ENCODE measurements at places on chromosomes 1 and 21. TPM values are rescaled to one million over a fixed set of nuclear protein-coding genes. Genes with fewer than 3 reads are reported as not detected.
A peak's percentile ranks its signal among the peaks of the same experiment; 100 is the strongest.

DNA sequence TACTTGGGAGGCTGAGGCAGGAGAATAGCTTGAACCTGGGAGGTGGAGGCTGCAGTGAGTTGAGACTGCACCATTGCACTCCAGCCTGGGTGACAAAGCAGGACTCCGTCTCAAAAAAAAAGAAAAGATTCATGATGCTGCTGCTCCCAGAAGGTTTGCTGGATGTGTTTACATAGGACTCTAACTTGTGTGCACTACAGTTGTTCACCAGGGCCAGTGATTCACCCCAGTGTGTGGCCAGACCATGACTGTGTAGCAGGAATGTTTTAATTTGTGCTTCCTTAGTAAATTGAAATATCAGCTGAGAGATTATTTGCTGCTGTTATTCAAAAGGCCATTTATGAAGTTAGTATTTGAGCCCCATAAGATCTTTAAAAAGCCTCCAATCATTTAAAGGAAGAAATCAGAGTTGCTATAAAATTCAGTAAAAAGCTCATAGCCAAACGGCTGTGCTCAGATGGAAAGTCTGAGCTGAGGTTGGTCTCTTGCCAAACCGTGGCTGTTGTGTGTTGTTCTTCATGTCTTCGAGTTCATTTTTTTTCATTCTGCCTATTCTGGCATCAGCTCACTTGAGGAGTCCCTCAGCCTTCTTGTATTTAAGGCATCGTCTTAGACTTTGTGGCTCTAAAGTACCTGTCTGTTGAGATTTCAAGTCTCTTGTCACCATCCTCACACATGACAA, 18.1 kb upstream of the PGD start:
- DNase-seq: peak; percentile 88

GRCh38 chr1:7334475-7335035, 436.5 kb upstream of the VAMP3 start:
- peak; percentile 76 for DNase-seq

DNA sequence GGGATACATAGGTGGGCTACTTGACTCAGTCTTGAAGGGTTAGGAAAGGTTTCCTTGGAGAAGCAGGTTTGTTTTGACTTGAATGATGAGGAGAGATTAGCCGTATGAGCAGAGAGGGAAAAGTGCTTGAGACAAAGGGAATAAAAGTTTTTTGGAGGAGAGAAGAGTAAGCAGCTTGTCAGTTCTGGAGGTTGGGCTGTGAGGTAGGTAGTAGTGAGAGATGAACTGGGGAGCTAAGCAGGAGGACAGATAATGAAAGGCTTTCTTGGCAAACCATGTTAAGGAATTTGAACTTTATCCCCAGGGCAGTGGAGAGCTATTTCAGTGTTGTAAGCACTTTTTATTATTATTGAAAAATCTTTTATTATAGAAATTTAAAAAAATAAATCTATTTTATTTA, 3.6 kb downstream of the OSBPL9 start:
- no peak for DNase-seq

DNA sequence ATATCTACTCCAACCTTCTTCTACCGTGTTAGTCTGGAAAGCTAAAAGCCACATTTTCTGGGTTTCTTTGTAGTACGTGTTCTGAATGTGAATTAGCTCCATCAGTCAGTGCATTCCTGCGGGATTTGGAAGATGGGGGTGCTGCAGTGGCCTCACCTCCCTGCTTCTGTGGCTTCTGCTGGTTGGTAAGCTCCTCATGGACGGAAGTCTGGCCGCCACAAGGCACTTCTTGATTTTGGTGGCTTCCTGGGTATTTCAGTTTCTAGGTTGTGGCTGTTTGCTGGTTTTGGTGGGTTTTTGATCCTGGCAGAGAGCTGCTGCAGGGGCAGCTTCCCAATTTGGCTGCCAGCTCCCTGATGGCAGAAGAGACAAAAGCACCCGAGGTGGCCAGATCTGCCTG, 20.9 kb upstream of the TACSTD2 start:
- peak; percentile 61 for DNase-seq

DNA sequence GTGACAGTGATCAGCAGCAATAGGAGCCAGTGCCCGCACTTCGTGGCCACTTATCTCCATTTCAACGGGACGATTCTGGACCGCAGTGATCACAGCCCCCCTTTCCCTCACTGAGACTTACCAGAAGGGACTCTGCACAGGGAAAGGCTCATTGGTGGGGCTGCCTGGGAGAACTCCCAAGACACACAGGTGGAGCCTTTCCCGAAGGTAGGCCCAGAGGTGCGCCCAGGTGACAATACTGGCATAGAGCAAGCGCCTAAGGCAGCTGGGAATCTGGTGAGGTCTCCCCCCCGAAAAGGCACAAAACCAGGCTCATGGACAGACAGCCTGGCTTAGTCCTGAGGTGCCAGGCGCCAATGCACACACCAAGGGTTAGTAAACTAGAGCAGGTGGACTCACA, 318.9 kb downstream of the AJAP1 start:
- DNase-seq: no peak

GRCh38 chr1:154614901-154615300, 6.9 kb upstream of the ADAR start:
- DNase-seq: no peak

DNA sequence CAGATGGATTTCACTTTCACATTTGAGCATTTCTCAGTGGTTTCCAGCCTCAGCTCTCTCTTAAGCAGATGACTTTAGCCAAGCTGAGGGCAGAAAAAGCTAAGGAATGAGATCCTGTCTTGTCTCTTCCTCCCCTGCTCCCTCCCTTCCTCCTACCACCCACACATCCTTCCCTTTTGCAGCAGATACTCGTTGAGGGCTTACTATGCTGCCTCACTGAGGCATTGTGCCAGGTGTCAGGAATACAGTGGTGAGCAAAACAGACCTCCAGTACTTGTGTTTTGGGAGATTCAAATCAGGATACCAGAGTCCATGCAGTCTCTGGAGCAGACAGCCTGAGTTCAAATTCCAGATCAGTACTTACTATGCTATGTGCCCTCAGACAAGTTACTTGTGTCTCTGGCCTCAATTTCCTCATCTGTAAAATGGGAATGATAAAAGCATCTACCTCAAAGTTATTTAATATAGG, 43.2 kb downstream of the KIF26B start:
- peak; percentile 14 for DNase-seq

DNA sequence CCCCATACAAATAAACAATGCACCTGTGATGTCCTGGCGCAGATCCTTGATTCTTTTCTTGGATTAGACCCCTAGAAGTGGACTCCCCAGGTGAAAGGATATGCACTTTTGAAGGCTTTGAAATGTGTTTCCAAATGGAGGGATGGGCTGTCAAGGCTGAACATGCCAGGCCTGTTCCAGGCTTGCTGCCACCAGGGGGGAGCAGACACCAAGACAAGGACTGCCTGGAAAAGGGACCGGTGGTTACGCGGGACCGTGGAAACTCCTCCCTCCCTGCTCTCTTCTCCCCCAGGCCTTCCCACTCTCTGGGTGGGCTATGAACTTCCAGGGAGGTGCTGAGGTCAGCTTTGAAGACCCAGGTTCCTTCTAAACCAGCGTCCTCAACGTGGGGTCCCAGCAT, 12.7 kb downstream of the C1QB start:
- DNase-seq: peak; percentile 36

- DNase-seq: no peak
These were observed 121.6 kb downstream of the RGS7 start for GRCh38 chr1:241235256-241235897.

GRCh38 chr1:222028116-222028515, 286.2 kb upstream of the DUSP10 start:
- DNase-seq: no peak

DNA sequence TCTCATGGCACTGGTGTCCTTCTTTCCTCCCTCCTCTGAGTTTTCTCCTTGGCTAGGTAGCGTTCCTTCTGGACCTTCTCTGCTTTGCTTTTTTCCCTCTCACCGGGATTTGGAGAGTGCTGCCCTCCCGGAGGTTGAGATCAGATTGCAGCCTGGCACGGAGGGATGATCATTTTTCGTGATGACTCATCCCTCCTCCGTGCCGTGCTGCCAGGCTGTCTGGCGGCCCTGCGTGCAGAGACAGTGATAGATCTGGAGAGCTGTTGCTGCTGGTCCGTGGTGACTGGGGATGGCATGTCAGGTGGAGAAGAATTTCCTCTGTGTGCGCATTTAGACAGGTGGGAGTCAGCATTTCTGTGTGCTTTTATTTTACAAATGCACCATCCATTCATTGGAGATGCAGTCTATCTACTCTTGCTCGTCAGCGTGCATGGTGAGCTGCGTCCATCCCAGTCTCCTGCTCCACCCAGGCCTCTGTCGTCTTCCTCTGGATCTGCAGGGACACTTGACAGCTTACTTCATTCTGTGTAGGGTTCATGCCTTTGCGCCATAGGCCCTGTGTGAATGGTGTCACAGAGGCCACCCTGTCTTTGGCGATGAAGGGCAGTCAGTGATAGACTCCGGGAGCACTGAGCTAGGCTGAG, 104.4 kb downstream of the PCBP3 start:
- peak; percentile 50 for DNase-seq

GRCh38 chr1:84382127-84382526, 16.2 kb upstream of the DNASE2B start:
- DNase-seq: no peak

GRCh38 chr1:246122071-246122470, 385.0 kb downstream of the SMYD3 start:
- no peak for DNase-seq

DNA sequence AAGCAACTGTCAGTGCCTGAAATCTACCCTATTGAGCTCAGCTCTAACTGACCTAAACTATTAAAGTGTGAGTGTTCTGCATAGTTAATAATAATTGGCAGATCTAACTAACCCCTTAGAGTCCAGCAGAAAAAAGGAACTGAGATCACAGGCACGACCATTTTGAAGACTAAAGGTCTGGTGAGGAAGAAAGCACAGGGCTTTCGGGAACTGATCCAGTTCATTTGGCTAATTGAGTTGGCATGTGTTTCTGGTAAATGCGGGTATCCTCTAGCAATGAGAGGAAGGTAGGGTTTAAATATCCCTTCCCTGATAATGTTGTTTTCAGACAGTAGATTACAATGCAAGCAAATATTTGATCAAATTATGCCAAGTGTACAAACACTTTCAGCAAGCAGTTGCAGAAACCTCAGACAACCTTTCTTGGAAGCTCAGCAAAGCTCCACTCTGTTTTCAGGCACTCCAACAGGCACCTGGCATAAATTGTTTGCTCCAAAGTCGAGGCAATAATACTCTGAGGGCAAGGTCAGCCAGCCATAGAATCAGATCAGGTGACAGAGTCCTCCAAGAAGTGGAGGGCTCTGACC, 100.8 kb downstream of the KCNK1 start:
- DNase-seq: no peak

- no peak for DNase-seq
These were observed 342.2 kb downstream of the OMA1 start for GRCh38 chr1:58204284-58204683.

- peak; percentile 59 for DNase-seq
These were observed 172.8 kb upstream of the TMEM51 start for GRCh38 chr1:14980621-14981218.

DNA sequence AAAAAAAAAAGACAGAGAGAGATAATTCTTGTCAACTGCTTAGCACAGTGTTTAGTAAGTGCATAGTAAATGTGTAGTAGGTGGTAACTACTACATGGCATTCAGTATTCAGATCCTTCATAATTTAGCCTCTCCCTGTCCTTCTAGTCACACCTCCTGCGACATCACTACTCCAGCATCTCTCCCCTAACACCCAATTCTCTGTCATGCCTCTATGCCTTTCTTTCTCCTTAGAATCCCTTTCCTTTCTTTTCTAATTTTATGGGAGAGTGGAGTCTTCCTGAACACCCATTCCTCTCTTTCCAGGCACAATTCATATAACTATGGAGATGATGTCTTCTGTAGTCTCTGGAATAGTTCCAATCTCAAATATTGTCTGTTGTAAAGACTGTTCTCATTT, 3.9 kb upstream of the VPS72 start:
- no peak for DNase-seq

GRCh38 chr1:200436436-200436835, 26.6 kb upstream of the ZNF281 start:
- DNase-seq: no peak

DNA sequence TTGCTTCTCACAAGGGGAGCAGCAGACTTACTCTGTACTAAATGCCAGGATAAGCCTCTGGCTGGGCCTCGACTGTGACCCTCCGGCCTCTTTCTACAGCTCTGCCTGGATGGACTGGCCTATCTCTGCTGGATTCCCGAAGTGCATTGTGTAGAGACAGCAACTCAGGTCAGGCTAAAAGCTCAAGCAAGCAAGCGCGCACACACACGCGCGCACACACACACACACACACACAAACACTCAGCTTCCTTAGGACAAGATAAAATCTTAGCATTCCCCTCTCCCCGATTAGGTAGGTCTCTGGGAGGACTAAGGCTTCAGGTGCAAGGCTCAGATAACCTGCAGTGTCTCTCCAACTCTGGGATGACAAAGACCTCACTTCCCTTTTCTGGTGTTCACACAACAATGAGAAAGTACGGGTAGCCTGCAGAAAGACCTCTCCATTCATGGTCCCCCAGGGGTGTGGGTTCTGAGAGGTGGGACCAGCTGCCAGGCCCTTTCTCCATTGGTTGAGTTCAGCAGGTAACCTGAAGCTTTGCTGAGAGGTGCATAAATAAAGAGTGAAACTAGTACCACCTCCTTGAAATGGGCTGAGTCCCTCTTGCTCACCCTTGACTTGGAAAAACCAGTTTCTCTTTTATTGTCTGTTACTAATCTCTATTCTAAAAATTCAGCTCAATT, 155.1 kb upstream of the CAMK1G start:
- no peak for DNase-seq

GRCh38 chr21:8992731-8993174, 1528.6 kb upstream of the TPTE start:
- peak; percentile 69 for DNase-seq

DNA sequence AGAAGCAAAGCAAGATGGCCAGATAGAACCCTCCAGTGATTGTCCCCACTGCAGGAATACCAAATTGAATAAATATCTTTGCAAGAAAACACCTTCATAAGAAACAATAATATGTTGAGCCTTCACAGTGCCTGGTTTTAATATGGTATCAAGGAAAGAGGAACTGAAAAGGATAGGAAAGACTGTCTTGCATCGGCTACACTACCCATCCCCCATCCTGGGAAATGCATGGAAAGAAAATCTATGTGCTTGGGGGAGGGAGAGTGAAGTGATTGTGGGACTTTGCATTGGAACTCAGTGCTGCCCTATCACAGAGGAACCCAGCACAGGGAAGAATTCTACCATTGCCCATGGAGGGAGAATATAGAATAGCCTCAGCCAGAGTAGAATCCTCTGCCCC, 28.6 kb upstream of the AK5 start:
- DNase-seq: no peak

The CELA2B gene
- total RNA-seq: not detected

The GSTM4 gene
- total RNA-seq: 10.5 TPM

The TMEM35B gene
- total RNA-seq: 36.0 TPM

The TMEM9 gene
- total RNA-seq: 91.0 TPM

The MYBPHL gene
- not detected for total RNA-seq

The PLEKHN1 gene
- total RNA-seq: under 0.01 TPM

The MMEL1 gene
- total RNA-seq: 0.33 TPM

The TNN gene
- total RNA-seq: not detected

The ZNF362 gene
- total RNA-seq: 3.8 TPM

The TLR5 gene
- total RNA-seq: 0.77 TPM

The OR4F29 gene
- 0.17 TPM for total RNA-seq

The PADI3 gene
- not detected for total RNA-seq

All from fibroblast of lung (primary cell).